Suppressor macrophage treated with lipopolysaccharide for 1 hour (primary cell): ENCODE measurements at places on chromosomes 1 and 21.
A peak's percentile ranks its signal among the peaks of the same experiment; 100 is the strongest.

- no peak for DNase-seq
Observed at GRCh38 chr1:114145504-114146151, 8.0 kb downstream of the SYT6 start.

DNA sequence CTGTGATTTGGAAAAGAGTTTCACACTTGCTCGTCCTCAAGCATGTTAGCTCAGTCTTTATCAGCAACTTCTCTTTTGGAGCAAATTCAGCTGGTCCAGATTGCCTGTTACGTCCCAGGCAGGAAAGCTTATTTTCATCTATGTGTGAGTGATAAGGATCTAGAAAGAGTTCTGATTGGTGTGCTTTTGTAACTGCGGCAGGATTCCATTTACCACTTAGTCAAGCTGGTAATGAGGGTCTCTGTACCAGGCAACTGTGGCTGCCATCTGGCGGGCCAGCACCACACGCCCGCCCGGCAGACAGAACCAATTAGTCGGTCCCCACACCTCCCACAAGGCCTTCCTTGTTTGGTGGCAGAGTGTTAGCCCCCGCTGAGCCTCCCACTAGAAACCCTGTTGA is 21.0 kb downstream of the C1orf87 start:
- no peak for DNase-seq

DNA sequence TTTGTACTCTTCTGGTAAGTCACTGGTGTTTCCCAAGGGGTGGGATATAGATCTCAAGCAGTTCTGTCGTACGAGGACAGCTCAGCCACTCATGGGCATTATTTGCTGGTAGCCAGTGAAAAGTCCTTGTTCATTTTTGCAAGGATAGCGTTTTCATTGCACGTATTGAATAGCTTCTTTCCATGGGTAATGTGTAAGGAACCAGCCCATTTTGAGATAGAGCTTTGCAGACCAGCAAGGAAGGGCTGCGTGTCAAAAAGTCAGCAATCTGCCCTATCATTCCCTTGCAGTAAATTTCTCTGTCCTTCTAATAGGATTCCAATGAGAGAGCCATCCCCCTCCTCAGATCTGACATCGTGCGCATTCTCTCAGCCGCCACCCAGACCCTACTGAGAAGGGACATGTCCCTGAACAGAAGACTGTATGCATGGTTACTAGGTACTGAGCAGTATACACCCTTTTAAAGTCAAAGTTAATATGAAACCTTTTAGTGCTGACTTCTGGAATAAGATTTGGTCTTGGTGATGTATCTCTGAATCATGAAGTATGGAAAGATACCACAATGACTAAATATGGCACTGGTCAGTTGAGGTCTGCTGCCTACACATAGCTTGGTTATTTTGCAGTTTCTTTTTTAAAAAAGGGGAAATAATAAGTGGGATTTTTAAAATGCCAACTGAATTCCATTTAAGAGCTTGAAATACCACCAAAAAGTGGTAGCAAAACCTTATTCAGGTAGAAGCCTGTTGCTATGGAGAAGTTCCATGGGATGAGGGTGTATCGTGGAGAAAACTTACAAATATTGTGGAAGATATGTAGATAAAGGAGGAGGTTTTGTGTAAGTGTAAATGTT is 55.3 kb downstream of the DOP1B start:
- DNase-seq, result peak; percentile 71

DNA sequence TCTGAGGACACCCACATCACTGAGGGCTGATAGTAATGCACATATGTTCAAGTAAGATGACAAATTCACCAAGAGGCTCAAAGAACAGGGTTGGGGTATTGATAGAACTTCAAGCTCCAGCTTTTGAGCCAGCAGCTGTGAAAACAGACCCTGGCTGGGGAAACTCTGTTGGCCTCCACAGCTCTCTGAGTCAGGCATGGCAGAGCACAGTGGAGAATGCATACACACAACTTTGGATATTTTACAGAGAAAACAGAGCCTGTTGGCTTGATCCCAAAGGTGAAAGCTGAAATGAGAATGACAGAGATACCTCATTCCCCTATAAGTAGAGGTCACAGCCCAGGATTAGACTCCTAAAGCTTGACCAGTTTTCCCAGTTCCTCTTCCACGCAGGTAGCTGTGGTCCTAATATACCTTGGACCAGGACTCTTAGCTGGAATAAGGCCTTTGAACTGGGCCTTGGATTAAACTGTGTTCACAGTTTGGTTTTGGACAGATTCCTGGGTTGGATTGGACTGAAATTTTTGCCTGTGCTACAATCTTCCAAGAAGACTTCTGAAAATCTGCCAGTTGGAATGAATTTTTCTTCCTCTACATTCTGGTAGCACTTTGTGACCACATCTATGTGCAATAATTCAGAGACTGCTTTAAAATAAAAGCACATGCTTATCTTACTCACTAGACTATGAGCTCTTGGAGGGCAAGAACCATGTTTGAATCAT is 101.6 kb upstream of the HMGB4 start:
- no peak for DNase-seq

DNA sequence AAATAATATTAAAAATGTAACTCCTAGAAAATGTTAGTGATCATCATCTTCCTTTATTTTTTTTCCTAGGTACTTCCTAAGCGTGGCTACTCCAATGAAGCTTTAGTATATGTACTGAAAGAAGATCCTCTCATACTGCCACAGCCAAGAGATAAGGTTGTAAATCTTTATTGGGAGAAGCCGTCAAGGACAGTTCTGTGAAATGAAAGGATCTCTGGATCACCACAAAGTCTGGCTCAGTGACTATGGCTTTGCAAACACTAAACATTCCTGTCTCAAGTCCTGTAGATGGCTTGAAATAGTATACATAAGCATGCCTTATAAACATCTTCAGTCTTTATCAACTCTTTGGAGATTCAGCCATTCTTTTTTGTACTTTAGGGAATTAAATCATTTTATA is 61.2 kb upstream of the DPH5 start:
- no peak for DNase-seq

- DNase-seq, result no peak
Observed at GRCh38 chr1:154466206-154466605, 35.8 kb upstream of the TDRD10 start.

GRCh38 chr1:3121401-3122210 is 52.6 kb downstream of the PRDM16 start:
- no peak for DNase-seq

GRCh38 chr1:80639777-80640533 is 1160.8 kb upstream of the ADGRL2 start:
- no peak for DNase-seq

DNA sequence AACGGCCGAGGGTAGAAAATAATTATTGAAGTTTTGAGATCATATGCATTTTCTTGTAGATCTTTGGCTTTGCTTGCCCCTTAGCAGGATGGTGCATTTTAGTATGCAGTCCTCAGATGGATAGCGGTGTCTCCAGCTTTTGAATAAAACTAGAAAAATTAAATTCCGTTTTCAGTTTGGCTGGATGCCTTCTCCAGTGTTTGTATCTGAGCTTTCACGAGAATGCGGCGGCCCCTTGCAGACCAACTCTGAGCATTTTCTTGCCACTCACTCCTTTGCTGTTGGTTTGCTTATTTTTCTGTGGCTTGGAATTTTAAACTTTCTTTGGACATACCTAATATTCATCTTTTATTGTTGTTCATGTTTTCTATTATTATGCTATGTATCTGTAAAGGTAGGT is 192.6 kb downstream of the NFIA start:
- DNase-seq, result no peak

- DNase-seq, result peak; percentile 2
Observed at GRCh38 chr21:41373253-41373652, 11.4 kb downstream of the MX2 start.

DNA sequence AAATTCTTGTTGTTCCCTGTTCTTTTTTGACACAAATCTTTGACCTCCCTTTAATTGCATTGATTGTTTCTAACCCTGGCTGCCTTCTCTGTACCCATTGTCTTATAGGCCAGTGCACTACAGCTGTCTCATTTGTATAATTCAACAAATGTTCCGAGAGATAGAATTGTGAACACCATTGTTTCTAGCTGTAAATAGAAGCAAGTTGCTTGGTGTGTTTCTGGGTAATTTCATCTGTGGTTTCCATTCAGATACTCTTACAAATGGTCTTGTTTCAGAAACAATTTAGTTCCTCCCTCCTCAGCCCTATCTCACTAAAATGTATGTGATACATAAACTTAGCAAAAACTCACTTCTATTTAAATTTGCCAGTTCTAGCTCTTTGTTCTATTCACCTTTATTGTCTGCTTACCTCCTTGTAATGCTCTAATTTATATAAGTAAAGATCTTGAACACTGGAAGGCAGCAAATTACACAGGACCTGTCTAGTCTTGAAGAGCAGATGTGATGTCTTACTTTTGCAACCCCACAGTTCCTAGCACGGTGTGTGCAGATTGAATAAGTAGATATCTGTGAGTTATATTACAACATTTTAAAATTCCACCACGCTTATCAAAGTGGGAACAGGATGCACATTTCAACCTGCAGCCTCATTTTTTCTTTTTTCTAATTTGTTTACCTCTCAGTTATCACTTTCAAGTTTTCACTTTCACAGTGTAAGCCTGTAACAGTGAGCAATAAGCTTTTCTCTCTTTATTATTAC is 515.6 kb upstream of the ZP4 start:
- DNase-seq, result no peak

GRCh38 chr1:164456272-164456671 is 102.7 kb upstream of the PBX1 start:
- DNase-seq, result no peak
